ENCODE measurements at places on chromosomes 12 and 14. TPM values are rescaled to one million over a fixed set of nuclear protein-coding genes. Genes with fewer than 3 reads are reported as not detected.

DNA sequence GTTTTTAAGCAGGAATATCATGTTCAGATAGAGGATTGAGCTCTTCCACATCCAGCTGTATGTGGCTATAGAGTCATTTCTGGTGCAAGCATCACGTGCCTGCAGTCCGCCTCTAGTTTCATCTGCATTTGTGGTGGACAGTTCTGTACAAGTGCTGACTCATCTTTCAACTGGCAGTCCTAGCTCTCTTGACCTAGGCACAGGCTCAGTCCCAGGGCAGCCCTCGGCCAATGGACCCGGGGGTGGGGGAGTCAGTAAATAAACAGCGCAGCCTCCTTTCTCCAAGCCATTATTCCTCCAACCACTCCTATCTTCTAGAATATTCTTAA is 41.8 kb upstream of the FRMD6 start:
- no peak for DNase-seq

DNA sequence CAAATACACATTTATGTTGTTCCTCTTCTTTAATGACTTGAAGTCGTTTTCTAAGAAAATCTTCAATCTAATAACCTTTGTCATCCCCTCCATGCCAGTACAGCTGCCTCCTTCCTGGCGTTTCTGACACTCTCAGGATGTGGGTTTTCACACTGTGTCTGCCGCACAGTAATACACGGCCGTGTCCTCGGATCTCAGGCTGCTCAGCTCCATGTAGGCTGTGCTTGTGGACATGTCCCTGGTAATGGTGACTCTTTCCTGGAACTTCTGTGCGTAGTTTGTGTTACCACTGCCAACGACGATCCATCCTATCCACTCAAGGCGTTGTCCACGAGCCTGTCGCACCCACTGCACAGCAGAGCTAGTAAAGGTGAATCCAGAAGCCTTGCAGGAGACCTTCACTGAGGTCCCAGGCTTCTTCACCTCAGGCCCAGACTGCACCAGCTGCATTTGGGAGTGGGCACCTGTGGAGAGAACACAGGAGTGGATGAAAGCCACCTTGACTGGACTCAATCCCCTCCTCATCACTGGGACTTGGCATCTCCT is 1095.9 kb downstream of the TMEM121 start:
- no peak for DNase-seq

GRCh38 chr14:93094121-93094918 is 21.4 kb downstream of the ITPK1 start:
- no peak for DNase-seq

- DNase-seq, result peak; percentile 38
Observed at GRCh38 chr12:85874031-85874461, at the start of gene NTS. NTS (plus strand) TSS chr12:85874295; CDS start chr12:85874404, 109 bp downstream.

- DNase-seq, result no peak
Observed at GRCh38 chr14:43166163-43166562, 1340.9 kb downstream of the FSCB start.

DNA sequence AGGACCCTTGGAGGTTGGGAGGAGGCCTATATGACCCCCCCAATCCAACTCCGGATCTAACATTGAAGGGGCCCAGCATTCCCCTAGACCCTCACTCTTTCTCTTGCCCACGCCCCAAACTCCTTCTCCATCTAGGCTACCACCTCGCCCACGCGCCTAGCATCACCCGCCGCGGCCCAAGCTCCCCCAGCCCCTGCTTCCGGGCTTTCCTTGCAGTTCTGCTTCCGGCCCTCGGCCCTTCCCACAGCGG is 445 bp downstream of the CERS5 start:
- DNase-seq, result no peak

Gene SPIC
- total RNA-seq, result not detected

GRCh38 chr12:3863756-3864155 is 9.4 kb downstream of the PARP11 start:
- no peak for DNase-seq

GRCh38 chr12:63150713-63151622 is at the start of gene AVPR1A:
AVPR1A (minus strand) TSS chr12:63151201; CDS start chr12:63150836, 365 bp downstream.
- peak; percentile 30 for DNase-seq

- DNase-seq, result no peak
Observed at GRCh38 chr12:54421175-54421878, 2.3 kb upstream of the ITGA5 start.

Gene CLEC4D
- total RNA-seq, result not detected

Measured in A673 (cell line).